ENCODE measurements at places on chromosomes 4 and X. TPM values are rescaled to one million over a fixed set of nuclear protein-coding genes. Genes with fewer than 3 reads are reported as not detected.

DNA sequence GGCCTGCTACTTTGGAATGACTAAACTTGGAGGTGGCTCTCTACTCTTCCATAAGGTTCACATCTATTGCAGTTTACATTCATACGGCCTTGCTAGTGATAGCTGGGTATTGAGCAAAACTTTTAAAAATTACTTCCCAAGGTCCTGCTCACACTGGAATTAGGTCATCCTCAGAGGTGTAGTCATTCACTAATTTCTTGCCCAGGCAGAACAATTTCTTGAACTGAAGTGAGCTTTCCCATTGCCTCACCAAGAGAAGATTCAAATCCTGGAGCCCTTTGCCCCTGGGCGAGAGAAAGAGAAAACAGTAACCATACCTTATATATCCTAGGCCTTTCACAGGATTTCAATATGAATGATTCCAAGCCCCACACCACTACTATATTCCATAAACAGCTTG, 109.2 kb downstream of the GUCY2F start:
- DNase-seq, result no peak

GRCh38 chr4:143285696-143286437, 50.8 kb upstream of the GAB1 start:
- no peak for DNase-seq

DNA sequence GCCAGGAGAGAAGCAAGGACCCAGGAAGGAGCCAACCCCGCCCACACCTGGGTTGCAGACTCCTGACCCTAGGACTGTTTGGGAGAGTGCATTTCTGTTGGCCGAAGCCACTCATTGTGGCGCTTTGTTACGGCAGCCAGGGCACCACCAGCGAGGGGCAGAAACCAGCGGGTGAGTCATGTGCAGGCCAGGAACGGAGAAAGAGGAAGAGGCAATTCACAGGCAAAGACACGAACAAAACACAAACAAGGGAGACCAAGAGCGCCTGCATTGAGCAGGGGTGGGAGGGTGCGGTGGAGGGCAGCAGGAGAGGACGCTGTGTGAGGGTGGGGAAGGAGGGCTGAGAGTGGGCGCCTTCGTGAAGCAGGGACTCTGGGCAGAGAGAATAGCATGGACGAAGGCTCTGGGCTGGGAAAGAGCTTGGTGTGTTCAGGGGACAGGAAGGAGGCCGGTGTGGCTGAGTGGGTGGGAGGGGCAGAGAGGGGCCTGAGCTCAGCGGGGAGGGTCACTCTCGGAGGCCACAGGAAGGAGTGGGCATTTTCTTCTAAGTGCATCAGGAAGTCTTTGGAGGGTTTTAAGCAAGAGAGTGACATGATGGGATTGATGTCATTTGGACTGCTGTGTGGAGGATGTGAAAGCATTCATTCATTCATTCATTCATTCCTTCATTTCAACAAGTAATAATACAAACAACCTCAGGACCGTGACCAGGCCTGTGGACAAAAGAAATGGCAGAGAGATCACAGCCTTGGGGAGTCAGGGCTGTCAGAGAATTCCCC, 12.2 kb upstream of the WFS1 start:
- DNase-seq, result no peak

DNA sequence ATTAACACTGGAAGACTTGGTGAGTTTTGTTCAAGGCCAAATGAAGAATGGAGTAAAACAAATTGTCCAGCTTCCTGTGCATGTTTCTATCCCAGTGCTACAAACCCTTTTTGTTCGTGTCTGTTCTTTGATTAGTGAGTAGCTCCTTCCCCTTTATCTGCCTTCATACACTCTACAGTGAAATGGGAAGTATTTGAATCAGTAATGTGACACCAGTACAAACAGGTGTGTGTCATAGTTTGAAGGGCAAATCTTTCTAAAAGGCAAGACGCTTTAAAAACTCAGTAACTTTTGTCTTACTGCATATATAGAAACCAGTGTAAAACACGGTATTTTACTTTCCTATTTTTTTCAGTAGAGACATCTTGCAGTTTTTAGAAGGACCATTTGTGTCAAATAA, 5.9 kb downstream of the ARHGEF38 start:
- no peak for DNase-seq

DNA sequence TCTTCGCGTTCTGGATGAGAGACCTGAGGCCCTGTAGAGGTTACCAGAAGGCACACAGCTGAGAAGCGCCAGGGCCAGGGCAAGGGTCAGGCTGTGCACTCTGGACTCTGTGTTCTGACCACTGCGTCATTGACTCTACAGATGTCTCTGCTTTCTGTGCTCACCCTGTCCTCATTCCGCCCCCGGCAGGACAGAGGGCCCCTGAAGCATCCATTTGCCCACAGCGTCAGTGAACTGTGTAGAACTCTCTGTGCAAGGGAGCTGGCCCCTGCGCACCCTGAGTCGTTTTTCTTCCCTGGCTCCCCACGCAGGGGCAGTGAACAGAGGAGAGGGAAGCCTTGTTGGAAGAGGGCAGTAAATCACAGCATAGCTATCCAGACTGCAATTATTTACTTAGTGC, 6.1 kb upstream of the WAS start:
- no peak for DNase-seq

DNA sequence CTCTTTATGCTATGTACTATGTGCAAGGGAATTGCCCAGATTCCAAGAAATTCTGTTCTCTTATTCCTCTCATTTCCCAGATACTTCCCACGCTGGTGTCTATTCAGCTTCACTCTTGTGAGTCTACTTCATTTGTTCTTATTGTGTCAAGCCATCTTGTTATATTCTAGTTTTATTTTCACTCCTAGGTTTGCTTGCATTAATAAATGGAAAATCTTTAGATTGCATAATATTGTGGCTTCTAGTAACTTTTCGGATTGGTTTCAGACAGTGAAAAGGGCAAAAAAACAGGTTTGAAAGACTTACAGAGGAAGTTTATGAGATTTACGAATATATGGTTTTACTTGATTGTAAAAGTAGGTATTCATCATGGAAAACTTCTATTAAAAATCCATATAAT, 128.4 kb downstream of the BTC start:
- no peak for DNase-seq

DNA sequence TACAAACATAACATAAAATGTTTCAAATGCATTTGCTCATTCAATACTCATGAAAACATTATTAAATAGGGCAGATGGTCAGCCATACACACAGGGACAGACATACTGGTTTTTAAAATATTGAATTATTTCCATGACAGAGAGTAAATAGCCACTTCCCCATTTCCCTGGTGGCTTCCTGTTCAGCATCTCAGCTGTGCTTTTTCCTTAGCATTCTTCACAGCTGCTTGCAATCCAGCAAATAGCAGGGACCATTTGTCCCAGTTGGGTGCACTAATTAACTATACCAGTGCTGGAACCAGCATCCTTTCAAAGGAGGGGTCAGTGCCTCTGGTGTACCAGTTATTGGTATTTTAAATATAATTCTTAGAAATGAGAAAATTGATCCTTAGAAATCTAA, 964.7 kb downstream of the RAB28 start:
- no peak for DNase-seq

- no peak for DNase-seq
These were observed 912 bp downstream of the CXorf65 start for GRCh38 chrX:71105628-71106027.

- DNase-seq, result no peak
These were observed 73.3 kb downstream of the CRLF2 start for GRCh38 chrX:1139185-1139500.

AFF1 gene
- total RNA-seq, result 85.5 TPM

EVC2 gene
- total RNA-seq, result 6.4 TPM

RNF150 gene
- 4.8 TPM for total RNA-seq
